CD8-positive, alpha-beta memory T cell (primary cell): ENCODE measurements at places on chromosomes 13 and 19. TPM values are rescaled to one million over a fixed set of nuclear protein-coding genes. Genes with fewer than 3 reads are reported as not detected.

DNA sequence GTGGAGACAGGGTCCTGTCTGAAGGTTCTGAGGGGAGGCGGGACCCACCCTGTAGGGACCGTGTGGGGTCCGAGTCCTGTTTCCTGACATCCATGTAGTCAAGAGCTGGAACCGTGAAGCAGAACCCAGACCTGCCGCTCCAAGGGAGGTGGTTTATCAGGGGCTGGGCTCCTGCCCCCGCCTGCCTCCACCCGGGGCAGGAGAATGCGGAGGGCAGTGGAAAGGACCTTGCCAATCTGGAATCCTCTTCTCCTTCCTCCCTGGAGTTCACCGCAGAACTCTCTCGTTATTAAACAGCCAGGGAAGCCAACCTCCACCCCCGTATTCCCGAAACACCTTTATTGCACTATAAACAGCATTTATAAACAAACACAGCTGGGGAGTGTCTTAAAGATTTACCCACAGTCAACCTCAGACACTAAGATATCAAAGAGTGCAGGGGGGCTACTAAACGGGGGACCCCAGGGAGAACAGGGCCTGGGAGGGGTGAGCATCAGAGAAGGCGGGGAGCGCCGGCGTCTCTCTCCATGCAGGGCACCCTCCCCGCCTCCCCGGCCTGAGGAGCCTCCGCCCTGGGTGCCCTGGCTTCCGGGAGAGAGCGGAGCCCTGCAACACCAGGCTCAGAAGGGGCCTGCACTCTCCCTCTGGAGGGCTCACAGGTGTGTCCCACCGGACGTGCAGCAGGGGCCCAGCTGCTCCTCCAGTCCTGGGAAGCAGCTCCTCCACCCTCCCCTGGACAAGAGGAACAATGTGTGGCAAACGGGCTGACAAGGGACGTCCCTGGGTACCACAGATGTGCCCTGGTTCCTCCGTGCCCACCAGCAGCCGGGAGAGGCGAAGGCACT is 3.6 kb downstream of the C2CD4C start:
- DNase-seq = no peak

- no peak for DNase-seq
Measured at GRCh38 chr13:45602183-45603170, 13.1 kb downstream of the ERICH6B start.

- DNase-seq = no peak
Measured at GRCh38 chr13:51557875-51558612, 26.2 kb upstream of the WDFY2 start.

- no peak for DNase-seq
Measured at GRCh38 chr13:44293374-44293773, 80.2 kb upstream of the SERP2 start.

GRCh38 chr19:48784527-48784926 is 26.3 kb downstream of the BCAT2 start:
- no peak for DNase-seq

- no peak for DNase-seq
Measured at GRCh38 chr19:12646551-12646950, 20.0 kb downstream of the MAN2B1 start.

DNA sequence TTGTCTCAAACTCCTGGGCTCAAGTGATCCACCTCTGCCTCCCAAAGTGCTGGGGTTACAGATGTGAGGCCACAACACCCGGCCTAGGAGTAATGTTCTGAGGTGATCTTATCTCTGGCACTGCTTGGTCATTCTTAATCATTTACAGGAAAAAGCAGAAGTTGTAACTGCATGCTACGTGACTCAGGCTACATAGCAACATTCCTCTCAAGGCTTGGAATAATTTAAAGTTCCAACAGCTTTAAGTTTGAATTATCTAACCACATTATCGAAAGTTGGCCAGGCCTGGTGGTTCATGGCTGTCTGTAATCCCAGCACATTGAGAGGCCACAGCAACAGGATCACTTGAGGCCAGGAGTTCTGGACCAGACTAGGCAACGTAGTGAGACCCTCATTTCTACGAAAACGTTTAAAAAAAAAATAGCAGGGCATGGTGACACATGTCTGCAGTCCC is 3.9 kb upstream of the B9D2 start:
- no peak for DNase-seq

GRCh38 chr13:40682449-40683240 is 16.2 kb upstream of the FOXO1 start:
- DNase-seq = peak; percentile 38

DNA sequence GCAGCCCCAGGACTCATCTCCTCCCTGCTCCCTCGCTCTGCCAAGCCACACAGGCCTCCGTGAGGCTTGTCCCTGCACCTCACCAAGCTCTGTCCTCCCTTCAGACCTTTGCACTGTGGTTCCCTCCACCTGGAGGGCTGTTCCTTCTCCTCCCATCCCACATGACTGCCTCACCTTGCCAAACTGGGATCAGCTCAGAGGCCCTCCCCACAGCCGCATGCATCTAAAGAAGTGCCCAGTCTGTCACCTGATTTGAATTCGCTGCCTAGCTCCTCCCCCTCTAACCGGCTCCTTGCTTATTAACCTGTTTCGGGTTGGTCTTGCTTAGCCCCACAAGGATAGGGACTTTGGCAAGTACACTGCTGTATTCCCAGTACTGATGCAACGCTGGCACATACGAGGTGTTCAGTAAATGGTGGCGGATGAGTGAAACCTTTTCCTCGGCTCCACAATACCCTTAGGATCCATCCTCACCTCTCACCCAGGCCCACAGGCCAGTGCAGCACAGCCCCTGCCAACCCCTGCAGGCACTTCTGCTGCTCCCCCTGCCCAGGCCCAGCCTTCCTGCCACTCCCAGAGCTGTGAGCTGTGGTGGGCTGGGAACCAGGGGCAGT is 4.4 kb downstream of the AKT2 start:
- no peak for DNase-seq

- DNase-seq = no peak
Measured at GRCh38 chr13:77833331-77833863, 85.2 kb downstream of the EDNRB start.

DNA sequence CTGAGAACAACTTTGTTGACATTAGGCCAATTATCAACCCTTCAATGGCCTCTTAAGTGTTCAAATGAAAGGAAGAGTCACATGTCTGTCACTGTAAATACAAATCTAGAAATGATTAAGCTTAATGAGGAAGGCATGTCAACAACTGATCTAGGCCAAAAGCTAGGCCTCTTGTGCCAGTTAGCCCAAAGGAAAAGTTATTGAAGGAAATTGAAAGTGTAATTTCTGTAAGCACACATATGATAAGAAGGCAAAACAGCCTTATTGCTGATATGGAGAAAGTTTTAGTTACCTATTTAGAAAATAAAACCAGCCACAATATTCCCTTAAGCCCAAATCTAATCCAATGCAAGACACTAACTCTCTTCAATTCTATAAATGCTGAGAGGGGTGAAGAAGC is 604.7 kb downstream of the SLITRK6 start:
- DNase-seq = no peak

DNA sequence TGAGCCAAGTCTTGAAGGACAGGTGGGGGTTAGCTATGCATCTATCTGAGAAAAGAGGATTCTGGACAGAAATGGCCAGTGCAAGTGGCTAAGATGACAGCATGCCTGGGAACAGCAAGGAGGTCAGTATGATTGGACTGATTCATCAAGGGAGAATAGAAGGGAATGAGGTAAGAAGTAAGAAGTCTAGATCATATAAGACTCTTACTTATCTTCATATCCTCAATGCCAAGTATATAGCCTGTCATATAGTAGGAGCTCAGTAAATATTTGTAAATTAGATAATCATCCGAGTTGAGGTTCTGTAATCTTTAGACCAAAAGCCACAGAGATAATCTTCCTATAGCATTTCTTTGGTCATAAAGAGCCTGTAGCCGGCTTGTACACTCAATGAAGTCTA is 103.3 kb upstream of the MLNR start:
- DNase-seq = no peak

- DNase-seq = no peak
Measured at GRCh38 chr13:83752141-83752540, 130.1 kb downstream of the SLITRK1 start.

GRCh38 chr13:99526549-99526948 is 25.3 kb downstream of the TM9SF2 start:
- no peak for DNase-seq

- no peak for DNase-seq
Measured at GRCh38 chr19:42153672-42154433, 21.6 kb upstream of the POU2F2 start.

GRCh38 chr19:38142176-38143035 is 81.6 kb downstream of the DPF1 start:
- DNase-seq = peak; percentile 52

DNA sequence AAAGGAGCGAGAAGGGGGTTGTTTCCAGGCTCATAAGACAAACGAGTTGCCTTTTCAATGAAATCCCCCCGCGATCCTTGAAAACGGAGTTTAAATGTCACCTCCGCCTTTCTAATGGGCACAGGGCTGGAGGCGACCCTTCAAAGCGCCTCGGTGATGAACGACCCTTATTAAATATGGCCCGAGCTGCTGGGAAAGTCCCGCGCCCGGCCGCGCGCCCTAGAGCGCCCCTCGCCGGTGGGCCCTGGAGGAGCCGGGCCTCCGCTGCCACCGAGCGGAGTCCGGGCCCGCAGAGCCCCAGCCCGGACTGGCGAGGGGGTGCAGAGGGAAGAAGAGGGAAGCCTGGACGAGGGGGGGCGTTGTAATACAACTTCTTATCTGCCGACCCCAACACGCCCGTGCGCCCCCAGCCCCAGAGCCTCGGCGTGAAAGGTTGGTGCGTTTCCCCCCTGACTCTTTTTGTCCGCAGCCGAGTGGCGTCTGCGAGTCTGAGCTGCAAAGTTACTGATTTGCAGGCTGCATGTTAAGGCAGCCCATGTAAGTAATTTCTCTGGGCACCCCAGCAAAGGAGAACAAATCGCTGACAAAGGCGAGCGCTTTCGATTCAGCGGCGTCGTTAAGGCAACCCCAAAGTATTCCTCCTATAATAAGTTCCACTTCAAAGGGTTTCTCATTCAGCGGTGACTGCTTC is 11.9 kb downstream of the ZIC5 start:
- no peak for DNase-seq

- no peak for DNase-seq
Measured at GRCh38 chr13:33537676-33538075, 252.1 kb upstream of the STARD13 start.

DNA sequence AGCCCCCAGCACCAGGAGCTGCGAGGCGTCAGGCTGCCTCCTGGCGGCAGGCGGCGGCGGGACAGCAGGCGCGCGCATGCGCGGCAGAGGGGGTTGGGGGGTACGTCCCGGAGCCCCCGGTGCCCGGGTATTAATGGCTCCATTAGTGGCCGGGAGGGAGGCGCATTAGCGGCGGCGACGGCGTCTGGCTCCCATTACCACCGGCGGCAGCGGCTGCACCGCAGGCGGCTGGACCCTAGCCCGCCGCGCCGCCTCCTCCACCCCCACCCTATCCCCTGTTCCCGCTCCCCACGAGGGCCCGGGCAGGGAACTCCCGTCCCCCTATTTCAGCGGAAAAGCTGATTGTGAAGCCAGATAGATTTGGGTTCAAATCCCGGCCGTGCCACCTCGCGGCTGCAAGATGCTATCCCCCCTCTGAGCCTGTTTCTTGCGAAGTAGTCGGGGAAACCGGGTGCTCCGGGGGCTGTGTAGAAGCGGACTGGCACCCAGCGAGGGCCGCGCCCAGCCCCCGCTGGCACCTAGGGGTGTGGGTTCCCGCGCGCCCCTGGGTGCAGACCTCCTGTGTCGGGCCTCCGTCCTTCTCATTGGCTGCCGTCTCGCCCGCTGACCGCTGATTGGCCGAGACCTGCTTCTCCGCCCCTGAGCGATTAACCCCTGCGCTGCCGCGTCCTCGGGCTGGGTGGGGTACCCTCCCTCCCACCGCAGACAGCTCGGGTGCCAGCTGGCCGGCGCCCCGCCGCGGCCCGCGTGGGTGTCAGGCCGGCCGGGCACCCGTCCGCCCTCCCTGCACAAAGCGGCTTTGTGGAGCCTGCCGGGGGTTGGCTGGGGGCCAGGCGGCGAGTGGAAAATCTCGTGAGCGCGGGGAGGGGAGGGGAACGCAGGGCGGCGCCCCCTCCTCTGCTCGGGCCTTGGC is 11.1 kb downstream of the CIC start:
- DNase-seq = peak; percentile 81

DNA sequence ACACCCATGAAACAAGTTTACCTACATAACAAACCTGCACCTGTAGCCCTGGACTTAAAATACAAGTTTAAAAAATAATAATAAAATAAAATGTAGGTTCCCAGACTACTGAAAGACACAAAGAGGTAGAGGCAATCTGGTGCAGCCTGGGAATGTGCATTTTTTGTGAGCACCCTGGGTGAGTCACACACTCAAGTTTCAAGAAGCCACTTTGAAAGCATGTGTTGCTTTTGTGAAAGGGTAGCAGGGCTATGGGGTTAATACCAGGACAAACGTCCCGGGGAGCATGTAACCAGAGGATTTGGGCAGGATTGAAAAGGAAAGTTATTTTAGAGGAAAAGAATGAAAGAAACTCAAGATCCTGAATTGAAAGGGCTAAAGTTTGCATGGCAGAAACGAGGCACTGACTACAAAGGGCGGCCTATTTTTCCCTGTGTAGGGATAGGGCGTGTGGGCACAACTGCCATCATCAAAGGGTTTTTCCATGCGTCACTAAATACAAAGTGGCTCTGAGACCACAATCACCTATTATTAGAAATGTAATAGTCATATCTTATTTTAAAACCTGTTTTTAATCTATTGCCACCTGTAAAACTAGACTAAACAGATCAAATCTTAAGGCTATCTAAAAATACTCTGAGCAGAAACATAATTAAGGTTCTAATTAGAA is 314.9 kb downstream of the COG6 start:
- no peak for DNase-seq

DNA sequence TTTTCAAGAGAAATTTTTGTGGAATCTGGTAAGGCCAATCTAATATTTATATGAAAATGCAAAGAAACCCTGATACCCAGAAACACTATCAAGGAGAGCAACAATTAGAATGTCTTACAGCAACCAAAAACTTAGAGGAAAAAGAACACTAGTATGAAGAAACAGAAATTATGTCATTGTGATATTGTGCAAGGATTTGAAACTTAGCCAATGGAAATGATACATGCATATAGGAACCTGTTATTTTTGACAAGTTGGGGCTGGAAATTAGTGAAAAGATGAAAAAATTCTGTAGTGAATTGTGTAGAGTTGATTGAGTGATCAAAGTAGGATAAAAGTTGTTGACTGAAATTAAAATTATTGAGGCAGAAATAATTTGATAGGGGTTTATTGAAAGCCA is 792.6 kb upstream of the SLITRK6 start:
- no peak for DNase-seq

- no peak for DNase-seq
Measured at GRCh38 chr19:35404879-35405622, 34.2 kb downstream of the GPR42 start.

Gene DDA1
- total RNA-seq = 47.9 TPM

Gene OR4F17
- not detected for total RNA-seq

Gene KANK3
- total RNA-seq = 0.97 TPM

Gene CEACAM3
- total RNA-seq = not detected

Gene CPAMD8
- 0.07 TPM for total RNA-seq

Gene DYRK1B
- 7.9 TPM for total RNA-seq

Gene ZMYM5
- 12.2 TPM for total RNA-seq

Gene LGALS14
- total RNA-seq = not detected

Gene SEMA6B
- 0.55 TPM for total RNA-seq
